ENCODE measurements at places on chromosomes 3 and 15.

DNA sequence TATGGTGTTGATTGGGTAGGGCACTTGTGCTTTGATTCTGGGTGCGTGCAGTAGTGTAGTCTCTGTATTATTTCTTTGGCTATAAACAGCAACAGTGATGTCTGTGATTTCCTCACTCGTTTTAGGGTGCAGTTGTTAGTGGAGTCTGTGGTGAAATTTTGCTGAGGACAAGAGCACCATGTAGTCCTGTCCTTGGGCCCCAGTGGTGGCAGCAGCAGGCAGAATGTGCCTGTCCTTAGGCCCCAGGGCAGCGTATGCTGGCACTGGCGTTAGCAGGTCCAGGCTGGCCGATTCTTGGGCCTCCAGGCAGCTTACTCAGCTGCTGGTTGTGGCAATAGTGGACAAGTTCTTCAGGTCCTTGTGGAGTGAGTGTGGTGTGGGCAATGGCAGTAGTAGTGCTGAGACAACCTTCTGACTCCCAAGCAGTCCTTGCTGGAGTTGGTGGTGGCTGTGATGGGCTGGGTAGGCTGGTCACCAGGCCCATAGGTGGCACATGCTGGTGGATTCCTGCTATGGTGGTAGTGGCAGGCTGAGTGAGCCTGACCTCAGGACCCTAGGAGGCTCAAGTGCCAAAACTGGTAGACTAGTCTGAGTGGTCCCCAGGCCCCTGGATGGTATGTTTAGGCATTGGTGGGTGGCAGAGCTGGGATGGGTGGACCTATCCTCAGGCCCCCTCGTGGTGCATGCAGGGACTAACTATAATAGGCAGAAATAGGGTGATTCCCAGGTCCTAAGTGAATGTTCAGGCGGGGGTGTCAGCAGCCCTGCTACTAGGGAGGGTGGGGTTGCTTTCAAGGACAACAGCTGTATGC is 56.3 kb downstream of the TNFAIP8L3 start:
- no peak for DNase-seq

DNA sequence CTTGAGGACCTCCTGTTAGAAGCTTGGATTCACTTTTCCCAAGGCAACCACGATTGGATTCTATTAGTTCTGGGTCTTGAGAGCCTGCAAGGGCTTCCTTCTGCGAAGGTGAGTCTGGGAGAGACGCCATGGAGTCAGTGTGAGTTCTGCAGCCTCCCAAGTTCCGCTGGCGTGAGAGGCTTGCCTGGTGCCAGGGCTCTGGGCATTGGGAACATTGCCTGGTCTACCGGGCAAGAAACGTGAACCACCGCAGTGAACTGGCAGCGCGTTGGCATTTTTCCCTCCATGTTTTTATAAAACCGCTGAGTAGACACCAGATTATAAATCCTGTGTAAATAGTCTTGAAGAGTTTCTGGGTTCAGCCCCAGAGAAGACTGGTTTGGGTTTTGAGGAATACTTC is 160.9 kb downstream of the IGF1R start:
- no peak for DNase-seq

DNA sequence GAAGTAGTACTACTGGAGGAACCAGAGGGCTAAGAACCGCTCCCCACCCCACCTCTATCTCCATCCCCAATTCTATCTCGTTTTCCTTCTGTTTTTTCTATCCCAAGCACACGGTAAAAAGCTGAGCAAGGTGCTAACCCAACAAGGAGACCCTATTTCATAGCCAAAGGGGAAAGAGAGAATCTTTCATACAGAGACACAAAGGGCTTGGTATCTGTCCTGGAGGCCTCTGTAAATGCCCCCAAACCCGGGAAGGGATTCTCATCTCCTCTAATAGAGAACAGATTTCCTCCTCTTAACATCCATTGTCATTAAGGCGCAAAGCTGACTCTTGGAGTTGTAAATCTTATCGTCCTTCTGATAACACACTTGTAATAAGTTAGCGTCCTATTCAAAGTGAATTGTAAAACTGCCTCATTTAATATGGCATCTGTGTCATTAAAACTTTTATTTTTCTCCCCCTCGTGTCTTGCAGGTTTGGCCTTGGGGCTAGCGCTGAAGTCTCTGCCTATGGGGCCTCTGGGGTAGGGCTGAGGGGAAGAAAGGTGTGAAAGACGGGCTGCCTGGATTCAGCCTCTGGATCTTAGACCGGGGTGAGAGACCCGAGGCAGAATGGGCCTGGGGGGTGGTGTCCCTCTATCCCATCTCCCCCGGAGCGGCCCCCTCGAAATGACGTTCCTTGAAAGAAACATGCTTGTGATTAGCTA is 12.1 kb downstream of the NR2F2 start:
- no peak for DNase-seq

DNA sequence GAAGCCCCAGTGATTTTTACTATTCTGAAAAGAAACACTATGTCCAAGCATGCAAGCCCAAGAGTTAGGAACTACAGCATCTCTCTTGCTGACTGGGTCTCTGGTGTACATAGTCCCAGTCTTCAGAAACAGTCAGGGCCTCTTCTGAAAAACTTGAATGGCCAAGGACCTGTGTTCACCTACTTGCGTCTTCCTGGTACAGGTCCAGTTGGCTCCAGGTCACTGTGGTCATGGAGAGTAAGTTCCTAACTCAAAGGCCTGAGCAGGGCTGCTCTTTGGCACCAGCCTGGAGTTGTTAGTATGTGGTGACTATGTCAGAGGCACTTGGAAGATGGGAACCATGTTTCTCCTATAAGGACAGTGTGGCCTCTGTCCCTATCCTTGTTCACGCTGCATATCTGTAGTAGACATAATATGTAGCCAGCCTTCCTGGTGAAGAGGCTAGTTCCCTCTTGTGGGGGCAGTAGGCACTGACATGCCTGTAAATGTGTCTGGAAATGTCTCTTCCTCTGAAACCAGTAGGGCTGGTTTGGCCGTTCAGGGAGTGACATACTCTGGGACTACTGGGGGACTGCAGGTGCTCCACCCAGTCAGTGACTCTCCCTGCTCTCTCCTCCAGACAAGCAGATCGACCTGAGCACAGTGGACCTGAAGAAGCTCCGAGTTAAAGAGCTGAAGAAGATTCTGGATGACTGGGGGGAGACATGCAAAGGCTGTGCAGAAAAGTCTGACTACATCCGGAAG is 2.6 kb upstream of the RBM15B start:
- no peak for DNase-seq

DNA sequence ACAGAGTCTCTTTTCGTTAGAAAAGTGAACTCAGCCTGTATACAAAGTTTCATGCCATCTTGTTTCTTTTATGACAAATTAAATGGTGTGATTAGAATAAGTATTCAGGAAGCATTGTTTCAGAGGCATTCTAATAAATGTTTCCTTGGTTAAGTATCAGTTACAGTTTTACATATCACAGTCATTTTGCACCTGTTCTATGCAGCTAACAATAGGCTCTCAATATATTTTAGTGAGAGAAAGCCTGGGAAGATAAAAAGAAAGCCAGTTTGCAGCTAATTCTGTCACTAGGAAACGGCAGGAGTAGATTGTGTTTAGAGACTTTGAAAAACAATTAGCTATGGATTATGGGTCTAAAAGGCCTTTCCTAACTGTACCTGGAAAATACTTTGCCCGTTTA is 252.8 kb downstream of the ZIC1 start:
- no peak for DNase-seq

DNA sequence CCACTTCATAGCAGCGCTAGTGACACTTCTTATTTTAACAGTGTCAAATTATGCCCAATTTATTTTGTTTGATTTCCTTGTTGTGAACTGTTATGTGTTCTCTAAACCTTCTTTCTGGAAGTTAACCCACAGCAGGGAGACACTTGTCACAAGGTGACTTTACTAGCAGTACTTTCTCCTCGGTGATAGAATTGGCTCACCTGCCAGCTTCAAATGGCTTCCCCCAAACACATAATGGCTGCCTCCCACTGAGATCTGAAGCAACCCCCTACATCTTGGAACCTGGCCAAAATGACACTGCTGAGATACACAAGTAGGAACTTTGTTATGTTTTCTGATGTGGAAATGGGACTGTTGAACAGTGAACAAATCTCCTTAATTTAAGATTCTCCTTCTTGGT is 238.8 kb upstream of the DPH6 start:
- DNase-seq: no peak

GRCh38 chr3:39250116-39250747 is 29.6 kb downstream of the CX3CR1 start:
- DNase-seq: no peak

DNA sequence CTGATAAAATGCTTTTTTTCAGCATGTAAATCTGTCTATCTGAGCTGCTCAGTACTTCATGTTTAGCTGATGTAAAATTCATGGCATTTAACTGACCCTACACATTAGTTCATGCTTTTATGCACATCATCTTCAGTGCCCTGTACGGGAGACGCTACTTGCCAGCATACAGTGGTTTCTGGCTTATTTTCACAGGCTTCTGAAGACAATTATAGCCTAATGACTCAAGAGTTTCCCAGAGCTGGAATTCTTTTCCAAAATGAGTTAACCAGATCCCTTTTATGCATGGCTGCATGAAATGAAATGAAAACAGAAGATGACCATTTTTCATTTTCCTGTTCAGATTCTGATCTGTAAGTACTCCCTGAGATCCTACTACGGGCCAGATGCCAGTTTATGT is 1061.5 kb downstream of the ROBO2 start:
- DNase-seq: no peak

- no peak for DNase-seq
Measured at GRCh38 chr15:71679793-71680353, 130.5 kb upstream of the NR2E3 start.

GRCh38 chr3:134473868-134474546 is 11.8 kb downstream of the ANAPC13 start:
- peak; percentile 82 for DNase-seq

GRCh38 chr15:73336756-73337155 is 32.0 kb downstream of the HCN4 start:
- DNase-seq: no peak

GRCh38 chr3:100042166-100042981 is 71.9 kb downstream of the FILIP1L start:
- no peak for DNase-seq

DNA sequence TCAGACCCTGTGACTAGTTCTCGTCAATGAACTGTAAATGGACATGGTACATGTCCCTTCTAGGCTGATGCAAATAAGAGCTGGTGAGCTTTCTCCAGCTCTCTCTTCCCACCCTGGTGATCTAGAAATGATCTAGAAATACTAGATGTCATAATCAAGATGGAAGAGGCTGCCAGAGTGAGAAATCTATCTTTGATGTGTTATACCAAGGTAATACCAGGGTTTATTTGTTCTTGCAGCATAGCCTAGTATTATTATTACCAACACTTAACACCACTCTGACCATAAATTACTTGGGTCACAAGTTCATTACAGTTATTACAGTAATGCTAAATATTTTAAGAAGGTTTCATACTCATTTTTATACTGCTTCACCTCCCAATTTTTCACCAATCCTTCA is 138.4 kb upstream of the LMCD1 start:
- no peak for DNase-seq

GRCh38 chr3:49665822-49666519 is 8.2 kb upstream of the APEH start:
- no peak for DNase-seq

DNA sequence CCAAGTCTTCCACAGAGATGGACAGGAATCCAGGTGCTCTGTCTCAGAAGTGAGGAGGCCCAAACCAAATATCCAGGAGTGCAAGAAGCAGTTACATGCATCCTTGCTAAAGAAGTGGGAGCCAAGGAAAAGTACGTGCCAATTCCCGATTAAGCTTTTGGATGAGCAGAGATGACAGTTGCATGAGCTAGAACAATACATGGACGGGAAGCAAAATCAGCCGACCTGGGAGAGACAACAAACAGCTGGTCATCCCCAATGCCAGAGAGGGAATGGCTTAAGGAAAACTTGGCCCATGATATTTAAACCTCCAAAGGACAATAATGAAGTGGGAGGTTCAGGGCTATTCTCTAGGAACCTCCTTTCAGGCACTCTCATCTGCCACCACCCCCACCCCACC is 86.0 kb upstream of the ABHD17C start:
- no peak for DNase-seq

GRCh38 chr3:73516631-73517030 is 108.1 kb downstream of the PDZRN3 start:
- no peak for DNase-seq

DNA sequence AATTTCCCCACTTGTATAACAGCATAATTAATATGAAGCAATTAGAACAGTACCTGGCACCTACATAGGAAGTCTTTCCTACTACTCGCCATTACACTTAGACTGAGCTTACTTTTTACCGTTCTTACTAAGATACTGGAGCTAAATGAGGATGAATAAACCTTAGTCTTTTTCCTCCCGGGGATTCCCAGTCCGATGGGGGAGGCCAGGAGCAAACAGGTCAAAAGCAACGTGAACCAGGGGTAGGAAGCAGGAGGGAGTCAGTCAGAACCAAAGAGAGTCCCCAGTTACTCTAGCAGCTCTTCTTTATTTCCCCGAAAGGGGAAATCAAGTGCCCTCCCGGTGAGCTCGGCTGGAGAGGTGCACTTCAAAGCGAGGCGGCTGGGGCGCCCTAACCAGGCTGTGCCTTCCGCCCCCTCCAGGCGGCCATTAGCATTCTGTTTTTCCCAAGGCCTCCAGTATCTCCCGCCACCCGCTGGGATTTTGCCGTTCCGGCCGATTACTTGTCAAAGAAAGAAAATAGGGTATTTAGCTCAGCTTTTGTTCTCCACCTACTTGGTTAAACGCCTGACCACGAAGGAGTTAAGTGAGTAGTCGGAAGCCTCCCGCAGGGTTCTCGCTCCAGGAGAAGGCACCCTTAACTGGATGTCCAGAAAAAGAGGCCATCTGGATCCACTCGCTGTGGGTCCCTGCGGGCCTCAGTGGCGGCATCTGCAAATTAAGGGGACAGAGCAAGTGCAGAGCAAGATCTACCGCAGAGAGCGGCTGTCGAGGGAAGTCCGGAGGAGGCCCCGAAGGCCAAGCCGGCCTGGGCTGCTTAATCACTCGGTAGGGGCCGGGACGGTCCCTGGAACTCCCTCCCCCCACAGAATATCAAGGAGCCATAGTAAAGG is 6.3 kb upstream of the EOMES start:
- no peak for DNase-seq

- DNase-seq: no peak
Measured at GRCh38 chr3:159586571-159587202, 401.9 kb upstream of the IL12A start.

DNA sequence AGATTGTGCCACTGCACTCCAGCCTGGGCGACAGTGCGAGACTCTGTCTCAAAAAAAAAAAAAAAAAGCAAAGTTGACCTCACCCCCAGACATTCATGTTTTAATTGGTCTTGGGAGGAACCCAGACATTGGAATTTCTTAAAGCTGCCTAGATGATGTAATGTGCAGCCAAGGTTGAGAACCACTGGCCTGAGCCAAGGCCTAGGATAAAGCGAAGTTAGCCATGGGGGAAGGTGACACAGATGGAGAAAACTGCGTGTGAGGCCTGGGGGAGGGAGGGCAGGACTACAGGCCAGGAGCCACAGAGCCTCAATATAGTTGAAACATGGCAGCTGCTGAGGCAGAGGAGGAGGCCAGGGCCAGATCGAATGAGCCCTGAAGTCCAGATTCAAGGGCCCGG is 21.0 kb downstream of the GLB1 start:
- DNase-seq: no peak

- no peak for DNase-seq
Measured at GRCh38 chr3:33957176-33957575, 158.7 kb downstream of the PDCD6IP start.
